Right ventricle myocardium superior (tissue), 1 donor: ENCODE measurements at places on chromosomes 11 and 22. TPM values are rescaled to one million over a fixed set of nuclear protein-coding genes. Genes with fewer than 3 reads are reported as not detected.

DNA sequence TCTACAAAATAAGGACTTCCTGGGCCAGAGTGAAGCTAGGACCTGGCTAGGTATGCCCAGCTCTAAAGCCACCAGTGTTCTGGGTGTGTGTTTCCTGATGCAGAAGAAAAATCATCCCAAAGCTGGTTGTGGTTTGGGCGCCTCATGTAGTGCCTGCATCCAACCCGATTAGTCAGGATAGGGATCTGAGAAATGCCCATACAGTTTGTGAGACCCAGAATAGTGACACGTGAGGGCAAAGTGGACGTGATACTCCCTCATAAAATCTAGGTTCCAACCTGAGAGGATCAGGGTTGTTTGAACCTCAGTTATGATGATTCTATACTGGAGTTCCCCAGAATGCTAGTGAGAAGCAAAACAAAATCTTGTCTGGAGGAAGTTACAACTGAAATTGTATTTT lies 238.4 kb downstream of the TBC1D22A start:
- no peak for DNase-seq

GRCh38 chr11:5204787-5205186 lies 4.3 kb upstream of the OR51V1 start:
- DNase-seq: no peak

SYT7 gene
- 23.7 TPM for total RNA-seq

MOV10L1 gene
- not detected for total RNA-seq

PARVA gene
- total RNA-seq: 61.2 TPM

- no peak for DNase-seq
Observed at GRCh38 chr22:48953830-48954229, 873.8 kb downstream of the BRD1 start.

DNA sequence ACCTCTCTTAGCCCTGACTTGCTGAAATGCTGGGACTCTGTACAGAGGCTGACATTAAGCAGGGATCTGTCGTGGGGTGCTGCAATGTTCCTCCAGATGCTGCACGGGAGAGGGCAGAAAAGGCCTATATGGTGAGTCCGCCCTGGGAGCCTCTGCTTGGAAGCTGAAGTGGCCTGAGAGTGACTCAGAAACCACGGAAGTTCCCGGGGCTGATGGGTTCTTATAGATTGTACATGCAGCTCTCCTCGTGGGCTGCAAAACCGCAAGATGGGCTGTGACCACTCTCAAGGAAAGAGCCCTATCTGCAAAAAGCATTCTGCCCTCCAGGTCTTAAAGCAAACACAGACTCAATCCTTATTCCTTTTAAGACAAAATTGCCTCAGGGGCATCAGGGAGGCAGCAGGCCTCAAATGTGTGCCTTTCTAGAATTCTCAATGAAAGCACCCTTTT lies 5.8 kb upstream of the SLC43A3 start:
- no peak for DNase-seq

GRCh38 chr22:26651815-26652214 lies 5.6 kb upstream of the MIAT start:
- no peak for DNase-seq

DNA sequence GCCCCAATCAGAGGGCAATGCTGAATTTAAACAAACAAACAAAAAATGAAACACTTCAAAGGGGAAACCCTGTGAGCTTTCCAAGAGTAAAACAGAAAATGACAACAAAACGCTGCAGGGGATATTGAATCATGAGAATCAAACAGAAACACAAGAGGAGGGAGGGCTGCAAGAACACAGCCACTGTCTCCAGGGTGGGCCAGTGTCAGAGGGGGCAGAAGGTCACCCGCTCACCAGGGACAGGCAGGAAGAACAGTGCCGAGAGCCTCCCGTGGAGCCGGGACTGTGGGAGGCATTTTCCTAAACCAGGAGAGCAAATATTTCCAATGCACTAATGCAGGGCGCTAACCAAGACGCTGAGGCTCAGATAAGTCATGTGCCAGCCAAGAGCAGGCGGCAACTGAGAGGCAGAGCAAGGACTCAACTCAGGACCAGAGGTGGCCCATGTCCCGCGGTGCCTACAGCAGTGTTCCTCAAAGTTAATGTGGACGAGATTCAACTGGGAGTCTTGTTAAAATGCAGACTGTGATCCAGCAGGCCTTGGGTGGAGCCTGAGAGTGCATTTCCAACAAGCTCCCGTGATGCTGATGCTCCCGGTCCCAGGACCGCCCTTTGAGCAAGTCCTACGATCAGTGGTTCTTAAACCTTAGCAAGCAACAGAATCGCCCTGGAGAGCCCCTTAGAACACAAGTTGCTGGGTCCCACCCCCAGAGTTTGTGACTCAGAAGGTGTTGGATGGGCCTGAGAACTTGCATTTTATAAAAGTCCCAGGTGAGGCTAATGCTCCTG lies 197.2 kb downstream of the TENM4 start:
- no peak for DNase-seq

DNA sequence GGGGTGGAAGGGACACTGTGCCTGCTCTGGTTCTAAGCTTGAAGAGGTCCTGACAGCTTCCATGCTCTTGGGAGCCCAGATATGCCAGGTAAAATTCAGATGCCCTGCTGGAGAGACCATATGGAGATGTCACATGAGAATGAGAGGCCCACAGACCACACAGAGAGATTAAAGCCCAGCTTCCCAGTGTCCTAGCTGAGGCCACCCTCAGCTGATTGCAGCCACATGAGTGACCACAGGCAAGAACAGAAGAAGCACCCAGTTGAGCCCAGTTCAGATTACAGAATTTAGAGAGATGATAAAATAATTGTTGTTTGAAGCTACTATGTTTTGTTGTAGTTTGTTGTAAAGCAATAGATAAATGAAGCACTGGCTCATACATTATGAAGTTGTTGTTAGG lies 14.4 kb upstream of the PVALB start:
- DNase-seq: no peak

PARVG gene
- total RNA-seq: 3.5 TPM

GRCh38 chr22:35695202-35695601 lies 22.5 kb upstream of the APOL5 start:
- DNase-seq: no peak

DNA sequence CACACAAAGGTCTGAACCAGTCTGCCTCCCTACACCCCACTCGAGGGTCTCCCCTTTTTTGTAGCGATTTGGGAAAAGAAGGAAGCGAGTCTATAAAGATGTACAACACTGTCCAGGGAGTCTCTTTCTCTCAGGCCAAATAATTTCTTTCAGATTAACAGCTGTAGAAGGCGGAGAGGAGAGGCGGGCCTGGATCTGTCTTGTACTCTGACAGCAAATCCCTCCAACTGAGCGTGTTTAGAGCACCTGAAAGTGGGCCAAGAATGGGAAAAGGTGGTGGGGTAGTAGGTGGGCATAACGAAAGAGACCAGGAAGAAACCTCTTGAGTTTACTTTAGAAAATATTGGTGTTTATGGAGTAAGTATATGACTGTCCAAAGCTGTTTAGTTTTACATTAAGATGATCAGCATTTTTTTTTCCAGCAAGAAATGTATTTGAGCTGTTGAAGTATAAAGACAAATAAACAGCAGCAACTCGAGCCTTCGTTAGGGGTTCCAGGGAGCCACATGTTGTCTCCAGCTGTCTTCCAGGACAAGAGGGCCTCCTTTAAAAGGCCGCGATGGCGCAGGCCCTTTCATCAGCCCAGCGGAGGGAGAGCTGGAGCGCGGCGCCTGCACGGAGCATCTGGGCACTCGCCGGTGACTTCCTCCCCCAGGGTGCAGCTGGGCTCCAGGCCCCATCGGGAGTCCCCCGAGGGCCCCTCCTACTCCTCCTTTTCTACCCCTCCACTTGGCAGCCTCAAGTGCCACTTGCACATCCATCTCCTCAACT lies 34.9 kb downstream of the SCUBE1 start:
- DNase-seq: peak; percentile 40

GRCh38 chr11:47591764-47592163 lies 2.4 kb downstream of the C1QTNF4 start:
- no peak for DNase-seq

DNA sequence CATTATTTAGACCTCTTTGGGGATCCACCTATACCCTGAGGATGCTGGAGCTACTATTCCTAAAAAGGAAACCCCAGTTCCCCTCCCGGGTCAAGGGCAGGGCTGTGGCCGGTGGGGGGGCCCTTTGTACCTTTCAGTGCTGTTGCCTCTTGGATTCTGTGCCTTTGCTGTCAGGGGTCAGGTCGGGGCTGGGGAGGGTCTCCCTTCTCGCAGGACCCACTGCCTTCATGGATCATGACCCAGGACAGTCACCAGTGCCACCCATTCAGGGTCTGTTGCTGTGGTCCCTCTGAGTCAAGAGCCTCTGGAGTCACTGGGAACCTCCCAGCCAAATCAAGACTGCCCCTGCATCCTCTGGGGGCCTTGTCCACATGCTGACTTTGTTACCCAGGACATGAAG lies 78.1 kb upstream of the CCND1 start:
- DNase-seq: no peak

DNA sequence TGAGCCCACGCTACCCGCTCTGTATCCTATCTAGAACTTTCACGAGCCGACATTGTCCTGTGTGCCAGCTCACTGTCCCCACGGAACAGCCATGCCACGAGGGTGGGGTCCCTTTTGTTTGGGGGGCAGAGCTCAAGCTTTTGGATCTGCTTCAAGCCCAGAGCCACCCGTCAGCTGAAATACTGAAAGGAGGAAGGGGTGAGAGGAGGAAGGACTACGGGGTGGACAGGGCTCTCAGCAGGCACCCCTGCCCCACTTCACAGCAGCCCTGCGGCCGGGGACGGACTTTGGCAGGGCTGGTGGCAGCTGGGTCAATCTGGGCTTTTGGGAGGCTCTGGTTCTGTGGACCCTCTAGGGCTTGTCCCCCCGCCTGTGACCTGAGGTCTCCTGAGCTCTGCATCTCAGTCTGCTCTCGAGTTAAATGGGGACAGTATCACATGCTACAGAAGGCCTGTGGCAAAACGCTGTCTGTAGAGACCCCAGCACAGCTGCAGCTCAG lies 30.0 kb upstream of the MUC5AC start:
- DNase-seq: no peak

DNA sequence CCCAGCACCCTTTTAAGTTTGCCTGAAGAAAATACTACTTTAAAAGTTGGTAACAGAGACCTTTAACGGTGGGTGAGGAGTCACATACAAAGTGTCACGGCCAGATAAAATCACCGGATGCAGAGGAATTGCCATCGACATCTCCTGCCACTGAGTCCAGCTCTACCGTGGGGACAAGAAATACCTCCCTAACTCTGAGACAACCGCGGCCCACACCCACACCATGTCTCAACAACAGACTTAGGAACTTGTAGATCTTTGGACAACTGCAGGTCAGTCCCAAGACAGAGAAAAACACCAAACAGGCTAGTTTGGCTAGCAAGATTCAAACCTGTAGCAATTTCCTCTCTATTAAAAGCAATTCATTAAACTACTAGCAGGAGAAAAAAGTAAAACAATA lies 669 bp downstream of the ETS1 start:
- no peak for DNase-seq

- peak; percentile 38 for DNase-seq
Observed at GRCh38 chr11:74085542-74085892, 76.6 kb upstream of the UCP3 start.

- no peak for DNase-seq
Observed at GRCh38 chr22:39115977-39116621, 19.1 kb downstream of the APOBEC3H start.

GRCh38 chr11:561148-562003 lies 606 bp downstream of the RASSF7 start:
- DNase-seq: no peak

- DNase-seq: no peak
Observed at GRCh38 chr22:45572444-45572843, 69.8 kb downstream of the FBLN1 start.

DNA sequence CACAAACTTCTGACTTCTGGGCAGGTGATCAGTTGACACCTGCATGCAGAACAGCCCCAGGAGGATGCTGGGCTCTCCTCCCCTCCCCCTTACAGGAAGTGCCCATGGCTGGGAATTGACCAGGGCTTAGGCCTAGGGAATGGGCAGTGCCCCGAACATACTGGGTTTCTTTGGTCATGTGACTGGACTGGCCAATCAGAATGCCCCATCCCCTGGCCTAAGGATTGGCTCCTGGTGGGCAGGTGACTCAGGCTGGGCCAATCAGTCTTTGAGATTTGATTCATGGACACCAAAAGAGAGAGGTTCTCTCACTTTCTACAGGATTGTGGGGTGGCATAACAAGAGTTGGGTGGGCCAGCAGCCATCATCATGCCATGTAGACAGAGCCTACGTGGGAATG lies 37.1 kb downstream of the MCM5 start:
- DNase-seq: no peak

- no peak for DNase-seq
Observed at GRCh38 chr11:95241681-95242081, 10.7 kb upstream of the SESN3 start.

- peak; percentile 20 for DNase-seq
Observed at GRCh38 chr11:61022311-61023085, 51.0 kb downstream of the CD6 start.

DNA sequence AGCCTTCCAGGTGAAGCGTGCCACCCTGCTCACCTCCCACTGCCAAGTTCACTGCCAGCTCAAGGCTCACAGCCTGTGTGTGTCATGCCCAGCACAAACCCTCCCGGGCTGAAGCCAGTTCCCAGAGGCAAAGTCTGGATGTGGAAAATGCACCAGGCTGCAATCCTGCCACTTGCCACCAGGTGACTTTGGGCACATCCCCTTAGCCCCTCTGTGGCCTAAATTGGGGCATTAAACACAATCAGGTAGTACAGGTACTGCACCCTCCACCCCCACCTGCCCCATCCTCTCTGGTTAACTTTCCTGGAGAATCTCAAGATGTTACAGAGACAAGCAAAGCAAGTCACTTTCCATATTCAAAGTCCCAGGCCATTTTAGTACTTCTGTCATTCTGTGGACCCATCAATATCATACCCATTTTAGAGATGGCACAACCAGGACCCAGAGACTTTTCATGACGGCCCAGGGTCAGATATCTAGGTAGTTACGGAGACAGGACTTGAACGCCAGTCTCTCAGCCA lies 1.8 kb upstream of the RASD2 start:
- DNase-seq: no peak

DNA sequence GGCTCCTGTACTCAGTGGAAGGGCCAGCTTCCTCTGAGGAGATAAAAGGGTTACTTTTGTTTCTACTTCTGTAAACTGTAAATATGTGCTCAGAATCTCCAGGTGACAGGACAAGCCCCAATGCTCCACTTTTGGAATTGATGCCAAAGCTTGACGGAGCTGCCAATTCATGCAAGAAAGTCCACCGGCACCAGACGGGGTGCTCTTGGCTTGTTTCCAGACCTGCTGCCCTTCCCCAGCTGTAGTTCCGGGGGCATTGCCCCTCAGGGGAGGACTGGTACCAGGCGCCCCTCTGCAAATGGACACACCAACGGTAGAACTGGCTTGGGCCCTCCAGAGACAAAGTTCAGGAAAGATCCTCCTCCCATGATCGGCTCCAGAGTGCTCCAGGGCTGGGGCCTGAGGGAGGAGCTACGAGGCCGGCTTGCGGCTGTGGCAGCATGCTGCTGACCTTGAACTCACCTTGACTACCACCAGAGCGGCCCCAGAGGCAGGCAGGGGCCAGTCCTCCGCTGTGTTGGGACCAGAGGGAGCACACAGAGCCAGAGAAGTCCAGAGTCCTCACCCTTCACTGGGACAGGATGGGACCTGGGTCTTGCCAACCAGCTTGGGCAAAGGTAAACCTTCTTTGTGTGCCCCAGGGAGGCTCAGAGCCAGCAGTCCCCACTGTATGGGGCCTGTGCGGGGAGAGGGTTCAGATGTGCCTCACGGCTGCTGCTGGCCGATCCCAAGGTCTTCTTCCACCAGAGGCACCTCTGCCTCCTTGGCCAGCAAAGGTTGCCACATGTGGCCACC lies 17.8 kb upstream of the OAF start:
- DNase-seq: peak; percentile 21

MS4A1 gene
- total RNA-seq: not detected
